ENCODE measurements at places on chromosomes 4 and X.

DNA sequence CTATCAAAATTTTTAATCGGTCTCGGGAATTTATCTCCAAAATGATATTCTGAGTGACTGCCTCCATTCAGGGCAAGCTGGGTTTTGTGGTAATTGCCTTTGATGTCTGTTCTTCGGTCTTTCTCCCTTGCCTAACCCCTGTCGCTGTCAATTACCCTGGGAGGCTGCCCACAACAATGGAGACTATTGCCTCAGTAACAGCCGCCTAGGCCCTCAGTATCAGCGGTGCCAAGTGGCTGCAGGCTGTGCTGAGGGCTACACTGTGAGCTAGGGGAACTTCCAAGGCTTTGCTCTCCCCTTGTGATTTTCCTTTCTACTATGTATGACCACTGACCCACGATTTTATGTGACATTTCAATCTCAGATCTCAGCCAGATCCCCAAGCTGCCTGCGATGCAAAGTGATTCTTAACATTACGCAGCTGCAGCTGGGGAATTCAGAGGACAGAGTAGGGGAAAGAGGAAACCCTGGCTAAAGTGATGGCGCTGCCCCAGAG, 36.3 kb upstream of the REST start:
- no peak for DNase-seq

DNA sequence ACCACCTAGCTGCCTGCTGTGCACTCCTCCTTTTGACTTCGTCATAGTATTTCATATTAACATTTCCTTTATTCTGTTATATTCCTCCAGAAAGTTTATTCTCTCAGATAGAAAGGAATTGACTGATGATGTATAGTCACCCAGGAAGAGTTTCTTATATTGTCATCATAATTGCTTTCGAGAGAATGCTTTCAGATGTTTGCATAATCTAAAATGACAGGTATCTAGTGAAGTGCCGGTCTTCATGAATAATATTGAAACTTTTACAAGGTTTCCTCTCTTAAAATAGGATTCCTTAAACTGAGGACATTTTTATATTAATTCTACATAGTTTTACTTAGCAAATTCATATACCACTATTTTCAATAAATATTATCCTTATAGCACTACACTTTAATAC, 10.1 kb downstream of the SEC24D start:
- DNase-seq, result no peak

DNA sequence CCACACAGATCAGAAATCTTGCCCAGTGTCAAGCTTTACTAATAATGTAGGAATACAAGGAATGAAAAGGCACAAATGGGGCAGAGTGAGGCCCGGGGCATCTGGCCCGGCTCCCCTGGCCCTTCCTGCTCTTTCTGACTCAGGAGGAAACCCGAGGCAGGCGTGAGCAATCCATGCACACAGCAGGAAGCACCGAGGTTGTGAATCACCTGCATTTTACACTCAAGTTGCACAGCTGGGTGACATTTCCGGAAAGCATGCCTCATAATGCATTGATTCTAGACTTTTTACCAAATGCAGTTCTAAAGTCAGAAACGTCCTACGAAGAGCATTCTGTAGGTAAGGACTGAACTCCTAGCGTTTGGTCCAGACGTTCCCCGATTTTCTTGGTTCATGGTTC, 38.9 kb downstream of the PRIMPOL start:
- no peak for DNase-seq

DNA sequence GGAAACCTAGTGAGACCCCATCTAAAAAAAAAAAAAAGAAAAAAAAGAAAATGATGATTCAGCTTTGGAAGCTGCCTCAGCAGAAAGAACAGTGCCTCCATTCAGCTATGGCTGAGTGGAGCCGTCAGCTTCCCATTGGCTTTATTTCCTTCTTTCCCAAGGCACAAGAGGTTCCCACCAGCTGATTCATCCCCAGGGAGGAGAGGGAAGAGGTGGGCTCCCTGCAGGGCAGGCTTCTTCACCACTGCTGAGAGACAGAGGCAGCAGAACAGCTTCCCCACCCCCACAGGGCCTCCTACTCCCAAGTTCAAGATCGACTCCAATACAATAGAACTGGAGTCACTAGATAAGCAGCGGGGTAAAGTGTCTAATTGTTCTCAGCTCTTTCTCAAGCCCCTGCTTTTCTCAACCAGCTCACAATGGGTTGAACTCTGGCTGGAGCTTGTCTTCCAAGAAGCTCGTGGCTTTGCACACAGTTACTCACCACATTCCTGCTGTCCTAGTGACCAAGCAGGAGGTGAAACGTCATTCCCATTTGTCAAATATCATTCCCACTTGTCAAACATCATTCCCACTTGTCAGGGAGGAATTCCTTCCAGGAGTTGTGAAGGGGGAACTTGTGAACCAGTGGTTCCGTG, 47.8 kb downstream of the FHDC1 start:
- no peak for DNase-seq

GRCh38 chr4:155960522-155960921, 6.9 kb upstream of the CTSO start:
- no peak for DNase-seq
